ENCODE measurements at places on chromosomes 16 and 17. TPM values are rescaled to one million over a fixed set of nuclear protein-coding genes. Genes with fewer than 3 reads are reported as not detected.
A peak's percentile ranks its signal among the peaks of the same experiment; 100 is the strongest.

DNA sequence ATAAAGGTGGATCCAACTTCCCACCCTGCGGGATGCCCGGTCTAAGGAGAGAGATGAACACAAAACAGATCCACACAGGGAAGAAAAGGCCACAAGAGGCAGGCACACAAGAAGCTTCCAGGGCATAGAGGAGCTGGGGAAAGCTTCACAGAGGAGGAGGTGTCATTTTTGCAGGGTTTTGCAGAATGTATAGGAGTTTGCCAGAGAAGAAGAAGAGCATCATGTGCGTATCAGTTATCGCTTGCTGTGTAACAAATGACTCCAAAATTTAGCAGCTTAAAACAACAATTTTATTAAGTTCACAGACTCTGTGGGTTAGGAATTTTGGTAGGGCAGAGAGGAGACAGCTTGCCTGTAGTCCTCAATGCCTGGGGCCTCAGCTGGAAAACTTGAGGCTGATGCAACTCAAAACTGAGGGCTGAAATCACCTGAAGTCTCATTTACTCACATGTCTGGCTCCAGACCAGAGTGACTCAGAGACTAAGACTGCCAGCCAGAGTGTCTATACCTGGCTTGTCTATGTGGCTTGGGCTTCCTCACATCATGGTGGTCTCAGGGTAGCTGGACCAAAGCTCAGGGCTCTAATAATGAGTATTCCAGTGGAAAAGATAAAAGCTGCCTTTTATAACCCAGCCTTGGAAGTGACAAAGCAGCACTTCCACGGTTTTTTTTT is 33.9 kb upstream of the ZNF423 start:
- no peak for DNase-seq

GRCh38 chr16:28057949-28058348 is 5.6 kb downstream of the GSG1L start:
- no peak for DNase-seq

GRCh38 chr17:9755083-9755482 is 36.3 kb downstream of the DHRS7C start:
- DNase-seq: no peak

DNA sequence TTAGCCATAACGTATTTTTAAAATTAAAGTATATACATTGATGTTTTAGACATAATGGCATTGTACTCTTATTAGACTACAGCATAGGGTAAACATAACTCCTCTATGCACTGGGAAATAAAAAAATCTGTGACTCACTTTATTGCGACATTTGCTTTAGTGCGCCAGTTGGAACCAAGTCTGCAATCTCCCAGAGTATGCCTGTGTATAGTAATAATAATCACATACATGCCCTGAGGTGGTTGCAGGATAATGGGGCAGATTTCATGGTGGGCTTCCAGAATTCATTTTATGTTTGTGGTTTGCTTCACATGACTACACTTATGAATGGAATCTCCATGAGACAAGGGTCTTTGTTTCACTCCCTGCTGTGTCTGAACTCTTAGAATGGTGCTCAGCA is 66.9 kb upstream of the N4BP1 start:
- no peak for DNase-seq

DNA sequence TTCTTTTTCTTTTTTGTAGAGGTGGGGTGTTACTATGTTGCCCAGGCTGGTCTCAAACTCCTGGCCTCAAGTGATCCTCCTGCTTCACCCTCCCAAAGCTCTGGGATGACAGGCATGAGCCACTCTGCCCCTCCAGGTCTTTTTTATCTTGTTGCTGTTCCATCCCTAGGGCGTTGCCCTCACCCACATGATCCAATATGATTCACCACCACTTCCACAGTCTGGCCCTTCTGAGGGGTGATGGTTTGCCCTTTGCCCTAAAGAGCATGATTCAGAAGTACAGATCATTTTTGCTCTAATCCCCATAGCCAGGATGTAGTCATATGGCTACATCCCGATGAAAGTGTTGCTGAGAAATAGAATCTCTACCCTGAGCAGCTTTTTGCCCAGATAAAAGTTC is 18.8 kb downstream of the STX4 start:
- DNase-seq: no peak

GRCh38 chr16:11727796-11728543 is 14.7 kb downstream of the TXNDC11 start:
- DNase-seq: peak; percentile 68

DNA sequence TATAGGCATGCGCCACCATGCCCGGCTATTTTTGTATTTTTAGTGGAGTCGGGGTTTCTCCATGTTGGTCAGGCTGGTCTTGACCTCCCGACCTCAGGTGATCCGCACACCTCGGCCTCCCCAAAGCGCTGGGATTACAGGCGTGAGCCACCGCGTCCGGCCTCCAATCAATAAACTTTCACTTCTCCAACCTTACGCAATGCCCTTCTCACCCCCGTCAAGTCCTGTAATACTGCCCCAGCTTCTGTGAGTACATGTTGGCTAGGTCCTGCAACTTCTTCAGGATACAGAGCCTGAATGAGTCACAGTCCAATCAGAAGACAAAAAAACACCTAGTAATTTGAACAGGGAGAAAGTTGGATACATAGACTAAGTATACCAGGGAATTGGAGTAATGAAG is 47.1 kb upstream of the PHOSPHO1 start:
- DNase-seq: no peak

GRCh38 chr16:3175157-3176093 is 12.6 kb upstream of the OR1F1 start:
- no peak for DNase-seq

DNA sequence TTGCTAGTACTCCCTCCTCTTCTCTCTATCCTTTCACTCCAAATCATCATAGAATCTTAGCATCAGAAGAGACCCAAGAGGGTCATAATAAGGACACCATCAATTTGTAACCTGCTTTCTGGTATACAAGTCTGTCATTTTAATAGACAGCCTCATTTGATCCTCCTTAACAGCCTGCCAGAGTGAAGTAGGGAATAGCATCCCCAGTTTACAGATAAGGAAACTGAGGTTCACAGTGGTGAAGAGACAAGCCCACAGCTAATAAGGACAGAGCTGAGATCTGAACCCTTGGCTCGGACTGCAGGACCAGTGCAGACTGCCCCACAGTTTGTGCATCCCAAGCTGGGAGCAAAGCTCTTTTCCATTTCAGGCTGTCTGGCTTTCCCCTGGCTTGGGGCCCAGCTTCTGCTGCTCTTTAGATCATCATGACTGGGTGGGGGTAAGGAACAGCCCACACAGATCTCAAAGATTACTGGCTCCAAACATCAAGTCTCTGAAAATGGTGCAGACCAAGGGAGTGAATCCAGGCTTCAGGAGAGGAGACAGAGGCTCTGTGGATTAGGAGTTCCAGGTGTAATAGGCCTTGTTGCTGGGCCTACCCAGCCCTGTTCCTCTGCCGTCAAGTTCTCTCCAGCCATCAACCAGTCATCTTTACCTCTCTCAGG is 10.3 kb upstream of the IGFBP4 start:
- DNase-seq: no peak

- no peak for DNase-seq
Measured at GRCh38 chr16:81967358-81967757, 43.9 kb downstream of the SDR42E1 start.

GRCh38 chr17:73138541-73139138 is 26.2 kb upstream of the SSTR2 start:
- DNase-seq: no peak

DNA sequence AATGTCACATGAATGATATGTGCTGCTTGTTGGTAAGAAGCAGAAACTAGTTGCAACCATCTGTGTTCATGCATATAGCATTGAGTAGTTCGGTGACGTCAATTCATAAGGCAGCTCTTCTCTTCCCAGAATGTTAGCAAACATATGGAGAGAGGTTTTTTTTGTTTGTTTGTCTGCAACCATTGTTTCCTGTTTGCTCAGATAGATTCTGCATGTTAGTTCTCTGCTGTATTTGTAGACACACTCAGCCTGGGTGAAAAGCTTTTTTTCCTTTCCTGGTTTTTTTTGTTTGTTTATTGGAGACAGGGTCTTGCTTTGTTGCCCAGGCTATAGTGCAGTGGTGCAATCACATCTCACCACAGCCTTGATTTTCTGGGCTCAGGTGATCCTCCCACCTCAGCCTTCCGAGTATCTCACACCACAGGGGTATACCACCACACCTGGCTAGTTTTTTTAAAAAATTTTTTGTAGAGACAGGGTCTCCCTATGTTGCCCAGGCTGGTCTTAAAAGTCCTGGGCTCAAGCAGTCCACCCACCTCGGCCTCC is 16.7 kb downstream of the WSB1 start:
- no peak for DNase-seq

GRCh38 chr16:11075163-11075562 is 130.8 kb downstream of the CLEC16A start:
- DNase-seq: no peak

DNA sequence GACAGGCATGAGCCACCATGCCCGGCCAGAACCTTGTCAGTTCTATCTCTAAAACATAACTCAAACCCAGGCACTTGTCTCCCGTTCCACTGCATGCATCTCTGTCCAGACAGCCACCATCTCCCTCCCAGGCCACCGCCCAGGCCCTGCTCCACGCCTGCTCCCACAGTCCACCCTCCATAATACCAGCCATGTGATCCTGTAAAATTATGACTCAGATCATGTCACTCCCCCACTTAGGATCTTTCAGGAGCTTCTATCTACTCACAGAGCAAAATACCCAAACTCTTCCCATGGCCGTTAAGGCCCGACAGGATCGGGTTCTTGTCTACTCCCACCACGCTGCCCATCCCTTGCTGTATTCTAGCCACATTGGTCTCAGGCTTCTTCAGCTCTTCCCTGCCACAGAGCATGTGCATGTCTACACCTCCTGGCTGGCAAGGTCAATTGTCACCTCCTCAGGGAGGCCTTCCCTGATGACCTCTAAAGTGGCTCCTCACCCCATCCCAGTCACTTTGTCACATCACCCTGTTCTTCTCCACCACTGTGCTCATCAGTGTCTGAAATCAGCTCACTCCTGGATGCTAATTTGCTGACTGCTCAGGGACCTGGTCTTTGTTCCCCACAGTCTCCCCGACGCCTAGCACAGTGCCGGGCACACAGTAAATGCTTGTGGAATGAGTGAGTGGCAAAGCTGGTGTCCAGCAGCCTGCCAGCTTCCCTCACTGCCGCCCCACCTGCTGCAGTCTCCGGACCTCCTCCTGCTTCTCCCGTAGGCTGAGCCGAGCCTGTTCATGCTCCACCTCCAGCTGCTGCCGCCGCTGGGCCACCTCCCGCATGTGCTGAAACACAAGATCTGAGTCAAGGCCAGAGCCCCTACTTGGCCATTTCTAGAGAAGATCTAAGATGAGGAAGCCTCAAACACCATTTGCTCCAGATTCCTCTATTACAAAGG is 6.7 kb downstream of the TSPOAP1 start:
- DNase-seq: no peak

DNA sequence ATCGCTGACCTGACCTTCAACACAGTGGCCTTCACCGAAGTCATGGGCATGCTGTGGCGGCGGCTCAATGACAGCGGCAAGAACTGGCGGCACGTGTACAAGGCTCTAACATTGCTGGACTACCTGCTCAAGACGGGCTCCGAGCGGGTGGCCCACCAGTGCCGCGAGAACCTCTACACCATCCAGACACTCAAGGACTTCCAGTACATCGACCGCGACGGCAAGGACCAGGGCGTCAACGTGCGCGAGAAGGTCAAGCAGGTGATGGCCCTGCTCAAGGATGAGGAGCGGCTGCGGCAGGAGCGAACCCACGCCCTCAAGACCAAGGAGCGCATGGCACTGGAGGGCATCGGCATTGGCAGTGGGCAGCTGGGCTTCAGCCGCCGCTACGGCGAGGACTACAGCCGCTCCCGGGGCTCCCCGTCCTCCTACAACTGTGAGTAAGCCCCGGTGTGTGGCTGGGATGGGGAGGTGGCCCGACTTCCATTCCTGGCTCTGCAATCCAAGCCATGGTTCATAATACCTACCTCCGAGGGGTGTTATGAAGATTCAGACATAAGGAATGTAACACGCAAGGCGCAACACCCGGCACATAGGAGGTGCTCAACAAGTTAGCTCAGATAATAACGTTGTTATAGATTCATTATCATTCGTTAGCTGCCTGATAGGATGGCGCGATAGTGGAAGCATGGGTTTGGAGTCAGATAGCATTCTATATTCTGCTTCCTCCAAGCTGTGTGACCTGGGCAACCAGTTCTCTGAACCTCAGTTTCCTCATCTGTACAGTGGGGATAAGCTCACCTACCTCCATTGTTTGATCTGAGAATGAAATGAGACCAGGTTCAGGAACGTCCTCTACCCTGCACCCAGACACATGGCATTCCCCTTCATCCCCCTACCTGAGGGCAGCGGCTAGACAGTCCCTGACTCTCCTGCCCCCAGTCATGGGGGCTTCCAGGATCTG is 4.4 kb downstream of the EPN3 start:
- DNase-seq: no peak

DNA sequence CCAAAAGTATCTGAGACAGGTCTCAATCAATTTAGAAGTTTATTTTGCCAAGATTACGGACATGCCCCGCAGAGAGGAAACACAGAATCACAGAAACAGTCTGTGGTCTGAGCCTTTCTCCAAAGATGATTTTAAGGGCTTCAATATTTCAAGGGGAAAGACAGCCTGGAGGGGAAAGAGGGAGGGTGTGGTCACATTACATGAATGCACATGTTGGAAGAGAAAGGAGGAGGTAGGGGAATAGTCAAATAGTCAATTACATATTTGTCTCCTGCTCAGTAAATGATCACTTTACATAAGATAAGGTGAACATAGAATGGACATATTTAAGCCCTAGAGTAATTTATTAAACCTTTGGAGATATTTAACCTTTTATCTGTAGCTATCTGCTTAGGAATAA is 12.3 kb downstream of the UNC45B start:
- DNase-seq: no peak

GRCh38 chr17:5513628-5514027 is 27.3 kb downstream of the MIS12 start:
- no peak for DNase-seq

GRCh38 chr17:10744501-10745000 is 14.7 kb upstream of the TMEM220 start:
- DNase-seq: peak; percentile 55

GRCh38 chr16:55015181-55015913 is 84.7 kb downstream of the IRX5 start:
- DNase-seq: no peak

- DNase-seq: no peak
Measured at GRCh38 chr17:6589266-6589946, 33.1 kb upstream of the PITPNM3 start.

The KCNH4 gene
- 0.47 TPM for total RNA-seq

The CPNE7 gene
- total RNA-seq: 0.69 TPM

The ITGAL gene
- total RNA-seq: 393 TPM

The CDC42EP4 gene
- total RNA-seq: 4.6 TPM

The UMOD gene
- total RNA-seq: not detected

The SLC16A5 gene
- 9.3 TPM for total RNA-seq

The PRDM7 gene
- not detected for total RNA-seq

The CSH1 gene
- total RNA-seq: 11.7 TPM

The SSTR5 gene
- not detected for total RNA-seq

The SPATA20 gene
- total RNA-seq: 26.8 TPM

The TEKT5 gene
- total RNA-seq: not detected

The TBC1D3C gene
- 2.0 TPM for total RNA-seq

The CDK5RAP3 gene
- 256 TPM for total RNA-seq

The PTGES3L gene
- 1.5 TPM for total RNA-seq

The PSMD11 gene
- 92.4 TPM for total RNA-seq

The KRTAP9-4 gene
- not detected for total RNA-seq

The ADAP2 gene
- total RNA-seq: 2.6 TPM

The MYH10 gene
- 4.0 TPM for total RNA-seq

The CCL1 gene
- total RNA-seq: not detected

The NBR1 gene
- total RNA-seq: 65.0 TPM
